ENCODE measurements at places on chromosomes 13 and 19.

DNA sequence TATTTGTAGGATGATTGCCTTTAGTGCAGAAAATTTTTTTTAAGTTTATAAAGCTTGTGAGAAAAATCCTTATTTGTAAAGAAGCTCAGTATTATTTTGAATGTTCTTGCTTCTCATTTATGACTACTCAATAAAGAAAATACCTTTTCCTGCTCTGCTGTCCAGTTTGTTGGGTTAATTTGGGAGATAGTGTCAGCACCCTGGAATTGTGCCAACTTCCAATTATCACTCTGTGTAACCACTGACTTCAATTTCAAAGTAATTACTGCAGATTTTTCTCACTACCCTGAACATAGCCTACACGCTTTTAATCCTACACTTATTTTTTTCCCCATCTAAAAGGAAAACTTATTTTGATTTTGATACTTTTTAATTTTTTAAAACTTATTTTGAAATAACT is 93.1 kb downstream of the GGACT start:
- DNase-seq, result no peak

GRCh38 chr19:35843676-35844481 is 8.4 kb downstream of the NPHS1 start:
- DNase-seq, result no peak

DNA sequence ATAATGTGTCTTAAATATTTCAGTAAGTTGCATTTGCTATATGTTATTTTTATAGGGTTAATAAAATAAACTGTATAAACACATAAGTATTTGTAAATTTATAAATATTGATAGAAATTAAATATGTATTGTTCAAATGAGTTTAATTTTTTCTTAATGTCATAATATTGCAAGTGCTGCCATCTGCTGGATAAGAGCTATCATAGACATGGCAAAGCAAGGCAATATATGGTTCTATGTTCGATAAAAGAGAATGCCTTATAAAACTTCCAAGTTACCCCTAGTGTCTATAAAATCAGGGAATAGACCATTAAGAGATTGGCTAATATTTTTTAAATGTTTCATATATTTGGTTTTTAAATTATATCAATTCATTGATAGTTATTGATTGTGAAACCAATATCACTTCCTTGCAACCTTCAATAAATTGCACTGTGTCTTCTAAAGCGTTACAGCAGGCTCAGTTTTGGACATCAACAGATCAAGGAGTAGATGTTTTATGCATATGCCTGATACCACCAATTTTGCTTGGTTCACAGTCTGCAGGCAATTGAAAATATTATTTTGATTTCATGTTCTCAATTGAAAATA is 29.0 kb upstream of the SLITRK6 start:
- DNase-seq, result peak; percentile 29

DNA sequence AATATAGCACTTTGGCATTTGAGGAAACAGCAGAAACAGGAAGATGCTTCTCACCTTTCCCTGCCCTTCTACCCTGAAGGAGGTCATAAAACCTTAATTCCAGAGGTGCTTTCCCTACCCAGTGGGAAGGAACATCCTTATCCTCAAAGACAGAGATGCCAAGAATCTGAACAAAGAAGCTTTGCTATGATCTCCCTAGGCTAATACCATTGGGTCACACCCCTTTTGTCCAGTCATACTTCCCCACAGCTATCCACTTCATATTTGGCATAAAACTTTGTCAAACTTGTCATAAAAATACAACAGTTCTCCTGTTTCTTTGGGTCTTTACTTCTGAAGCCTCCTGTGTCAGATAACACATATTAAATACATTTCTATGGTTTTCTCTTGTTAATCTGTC is 21.7 kb upstream of the RXFP2 start:
- DNase-seq, result no peak

GRCh38 chr13:30867089-30867669 is 38.9 kb upstream of the MEDAG start:
- no peak for DNase-seq

DNA sequence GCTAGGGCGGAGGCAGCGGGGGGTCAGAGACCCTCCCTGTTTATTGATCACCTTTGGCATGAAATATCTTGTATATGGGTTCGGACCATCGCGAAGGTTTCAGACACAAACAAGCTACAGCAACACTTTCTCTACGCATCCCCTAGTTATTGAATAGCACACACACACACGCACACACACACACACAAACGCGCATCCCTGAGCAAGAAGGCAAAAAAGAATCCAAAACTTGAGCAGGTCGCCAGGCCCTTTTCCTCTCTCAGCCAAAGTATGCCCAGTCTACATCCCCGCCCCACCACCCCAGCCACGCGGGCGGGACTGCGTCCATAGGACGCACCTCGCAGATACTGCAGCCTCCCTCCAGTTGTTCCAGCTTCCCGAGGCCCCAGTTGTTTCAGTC is 16.0 kb downstream of the POU4F1 start:
- DNase-seq, result no peak

- no peak for DNase-seq
Measured at GRCh38 chr13:74747186-74747955, 613.2 kb upstream of the KLF12 start.

- DNase-seq, result no peak
Measured at GRCh38 chr19:58091251-58091995, 6.6 kb downstream of the ZSCAN18 start.

DNA sequence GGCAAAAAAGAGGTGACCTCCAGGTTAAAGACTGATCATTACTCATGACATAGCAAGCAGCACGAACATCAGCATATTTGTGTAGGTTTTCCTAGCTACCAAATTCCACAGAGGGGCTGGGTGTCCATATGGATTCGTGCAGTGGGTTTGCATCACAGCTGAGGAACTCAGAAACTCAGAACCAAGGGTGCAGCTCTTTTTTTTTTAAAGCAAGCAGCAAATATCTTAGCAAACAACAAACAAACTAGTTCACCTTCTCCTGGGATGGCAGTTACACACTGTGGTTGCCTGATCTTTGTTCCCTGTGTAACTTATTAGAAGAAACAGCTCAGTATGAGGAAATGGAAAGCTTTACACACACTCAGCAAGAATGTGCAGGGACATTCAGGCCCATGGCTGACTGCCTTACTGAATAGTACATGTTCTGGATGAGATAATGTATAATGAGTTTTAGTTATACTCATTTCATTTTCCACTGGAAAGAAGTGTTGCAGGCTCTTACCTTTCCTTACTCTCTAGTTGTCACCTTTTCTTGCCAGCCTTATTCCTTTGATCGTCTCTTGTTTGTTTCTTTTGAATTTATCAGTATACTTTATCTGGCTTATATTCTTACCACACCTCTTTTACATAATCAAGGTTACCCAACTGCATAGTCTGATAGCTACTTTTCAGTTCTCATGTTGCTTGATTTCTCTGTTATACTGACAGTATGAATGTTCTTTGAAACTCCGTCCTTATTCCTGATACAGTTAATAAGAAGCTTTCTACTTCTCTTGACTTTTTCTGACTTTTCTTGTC is 4.3 kb downstream of the NDFIP2 start:
- no peak for DNase-seq

- DNase-seq, result no peak
Measured at GRCh38 chr19:31943191-31943661, 402.2 kb upstream of the ZNF507 start.

DNA sequence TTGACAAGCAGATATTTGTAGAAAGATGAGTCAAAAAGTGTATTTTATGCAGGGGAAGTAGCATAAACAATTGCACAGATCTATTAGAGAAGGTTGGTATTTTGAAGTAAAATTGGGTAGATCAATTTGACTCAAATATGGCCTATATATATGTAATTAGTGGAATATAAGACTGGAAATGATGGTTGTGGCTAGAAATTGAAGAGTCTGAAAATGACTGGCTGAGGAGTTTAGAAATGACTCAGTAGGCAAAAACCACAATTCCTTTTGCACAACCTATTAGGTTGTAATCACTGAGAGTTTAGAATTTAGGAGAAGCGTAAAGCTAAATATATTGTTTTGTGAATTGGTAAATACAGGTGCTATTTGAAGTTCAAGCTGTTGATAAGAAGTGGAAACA is 622.6 kb upstream of the PCDH20 start:
- no peak for DNase-seq

- no peak for DNase-seq
Measured at GRCh38 chr13:106488686-106489085, 46.8 kb downstream of the EFNB2 start.

- peak; percentile 79 for DNase-seq
Measured at GRCh38 chr13:53151336-53152056, 122.9 kb downstream of the OLFM4 start.

GRCh38 chr19:778910-779653 is 18.2 kb upstream of the PTBP1 start:
- no peak for DNase-seq

- DNase-seq, result no peak
Measured at GRCh38 chr13:47457626-47458025, 543.4 kb downstream of the SUCLA2 start.

GRCh38 chr19:33100894-33101644 is 20.1 kb downstream of the GPATCH1 start:
- no peak for DNase-seq

DNA sequence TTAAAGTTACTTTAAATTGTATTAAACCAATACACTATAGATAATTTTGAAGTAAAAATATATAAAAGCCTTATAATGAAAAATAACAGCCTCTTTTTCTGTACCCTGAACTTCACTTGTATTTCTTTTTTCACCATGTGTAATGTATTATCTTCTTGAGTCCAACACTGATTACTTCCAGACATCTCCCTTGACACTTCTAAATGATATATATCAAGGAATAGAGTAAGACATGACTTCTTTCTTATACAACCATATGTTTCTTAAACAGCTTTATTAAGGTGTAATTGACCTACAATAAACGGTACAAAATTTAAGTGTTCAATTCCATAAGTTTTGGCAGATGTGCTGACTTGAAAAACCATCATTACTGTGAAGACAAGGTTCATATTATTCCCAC is 531.9 kb downstream of the OLFM4 start:
- DNase-seq, result no peak

GRCh38 chr13:97030705-97031452 is 36.6 kb upstream of the OXGR1 start:
- peak; percentile 56 for DNase-seq
